Osteocyte (in vitro differentiated cells): ENCODE measurements at places on chromosomes 16 and 17. TPM values are rescaled to one million over a fixed set of nuclear protein-coding genes. Genes with fewer than 3 reads are reported as not detected.
A peak's percentile ranks its signal among the peaks of the same experiment; 100 is the strongest.

DNA sequence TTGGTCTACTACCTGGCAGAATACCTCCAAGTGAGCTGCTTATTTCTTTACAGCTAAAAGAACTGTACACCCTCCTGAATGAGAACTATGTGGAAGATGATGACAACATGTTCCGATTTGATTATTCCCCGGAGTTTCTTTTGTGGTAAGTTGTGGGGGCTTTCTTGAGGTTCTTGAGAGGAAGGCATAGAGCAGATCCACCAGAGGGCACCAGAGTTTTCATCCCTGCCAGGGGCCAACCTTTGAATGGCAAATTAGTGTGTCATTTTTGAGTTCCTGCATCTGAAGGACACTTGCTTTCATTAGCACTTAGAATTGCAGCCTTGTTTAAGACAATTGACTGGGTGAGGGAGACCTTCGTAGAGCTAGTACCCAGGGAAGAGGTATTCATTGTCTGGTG, 35.0 kb downstream of the NMT1 start:
- peaks cover 47% of the 10 kb centered on the region for H3K36me3 ChIP-seq
- no peak for DNase-seq
- peaks cover 45% of the 10 kb centered on the region for H3K4me1 ChIP-seq
- peak overlapping the region; percentile 64 for H3K27ac ChIP-seq
- no peak overlapping the region for H3K4me3 ChIP-seq
- H3K27me3 ChIP-seq, result no peaks in the 10 kb centered on the region

GRCh38 chr17:35257208-35257659, 14.4 kb downstream of the SLFN5 start:
- peaks cover 33% of the 10 kb centered on the region for H3K36me3 ChIP-seq
- H3K4me3 ChIP-seq, result no peak overlapping the region
- peak overlapping the region; percentile 27 for H3K27ac ChIP-seq
- H3K4me1 ChIP-seq, result peaks cover 37% of the 10 kb centered on the region

GRCh38 chr17:80481284-80482057, 5.1 kb upstream of the NPTX1 start:
- H3K4me3 ChIP-seq, result no peak overlapping the region
- no peak overlapping the region for H3K27ac ChIP-seq
- H3K27me3 ChIP-seq, result peaks cover 29% of the 10 kb centered on the region
- H3K36me3 ChIP-seq, result no peaks in the 10 kb centered on the region

Gene CA7
- total RNA-seq, result not detected in 2 replicates

Gene TMEM114
- not detected in 2 replicates for total RNA-seq
